ENCODE measurements at places on chromosomes 7 and 10.

DNA sequence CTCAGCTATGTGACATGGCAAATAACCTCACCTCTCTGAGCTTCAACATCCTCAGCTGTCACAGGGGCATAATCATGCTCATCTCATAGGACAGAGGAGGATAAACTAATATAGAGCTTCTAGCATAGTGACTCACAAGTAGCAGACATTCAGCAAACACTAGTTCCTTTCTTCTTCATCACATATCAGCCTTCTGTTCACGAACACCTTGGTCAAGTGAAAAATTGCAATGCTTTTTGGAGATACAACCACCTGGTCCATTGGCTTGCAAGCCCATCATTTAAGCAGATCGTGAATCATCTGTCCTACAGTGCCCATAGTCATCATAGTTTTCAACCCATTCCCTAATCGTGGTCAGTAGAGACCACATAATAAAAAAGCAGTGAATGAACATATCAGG, 277.9 kb upstream of the YAE1 start:
- no peak for DNase-seq

DNA sequence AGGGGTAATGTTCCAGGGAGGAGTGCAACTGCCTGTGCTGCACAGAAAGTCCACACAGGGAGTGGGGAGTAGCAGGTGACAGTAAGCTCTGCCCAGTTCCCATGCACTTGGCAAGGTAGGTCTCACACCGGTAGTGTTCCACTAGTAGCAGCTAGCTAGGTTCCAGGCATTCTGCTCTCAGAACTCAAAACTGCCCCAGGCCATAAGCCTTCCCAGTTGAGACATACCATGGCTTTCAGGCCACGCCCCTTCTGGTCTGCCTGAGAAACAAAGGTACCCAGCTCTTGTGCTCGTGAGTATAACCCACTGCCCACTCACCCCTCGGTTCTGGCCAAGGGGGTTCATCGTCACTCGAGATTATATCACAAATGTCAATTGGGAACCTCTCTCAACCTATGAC, 12.6 kb downstream of the CASP7 start:
- no peak for DNase-seq

- no peak for DNase-seq
These were observed 68.0 kb downstream of the JCAD start for GRCh38 chr10:29991382-29991781.

DNA sequence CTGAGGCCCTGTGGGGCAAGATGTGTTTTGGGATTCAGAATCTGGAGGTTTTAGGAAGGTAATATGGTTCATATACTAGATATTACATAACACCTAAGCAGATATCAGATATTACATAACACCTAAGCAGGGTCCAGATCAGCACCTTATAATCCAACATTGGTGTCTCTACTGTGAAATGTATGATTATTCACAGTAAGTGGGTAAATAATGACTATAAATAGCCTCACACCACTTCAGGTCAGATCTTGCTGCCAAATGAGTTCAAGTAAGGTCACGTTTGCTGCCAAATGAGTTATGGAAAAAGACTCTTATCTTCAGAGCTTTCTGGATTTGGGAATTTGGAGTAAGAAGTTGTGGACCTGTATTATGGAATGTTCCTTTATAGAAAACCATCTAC, 14.6 kb downstream of the ADRB1 start:
- no peak for DNase-seq

GRCh38 chr10:70549962-70550458, 52.5 kb downstream of the PRF1 start:
- DNase-seq: no peak

GRCh38 chr7:107232568-107233090, 63.8 kb downstream of the HBP1 start:
- no peak for DNase-seq

GRCh38 chr7:36961097-36961496, 236.8 kb upstream of the AOAH start:
- no peak for DNase-seq

GRCh38 chr7:110621289-110621688, 469.6 kb upstream of the LRRN3 start:
- no peak for DNase-seq

DNA sequence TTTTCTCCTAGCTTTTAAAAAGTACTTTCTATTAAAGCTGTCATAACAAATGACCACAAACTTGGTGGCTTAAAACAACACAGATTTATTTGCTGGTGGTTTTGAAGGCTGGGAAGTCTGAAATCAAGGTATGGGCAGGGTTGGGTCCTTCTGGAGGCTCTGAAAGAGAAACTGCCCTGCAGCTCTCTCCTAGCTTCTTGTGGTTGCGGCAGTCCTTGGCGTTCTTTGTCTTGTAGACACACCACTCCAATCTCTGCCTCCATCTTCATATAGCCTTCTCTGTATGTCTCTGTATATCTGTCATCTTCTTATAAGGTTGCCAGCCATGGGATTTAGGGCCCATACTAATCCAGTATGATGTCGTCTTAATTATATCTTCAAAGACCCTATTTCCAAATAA, 79.4 kb upstream of the PRR15 start:
- no peak for DNase-seq

Measured in DMS 273 treated with DMSO at 0.1 percent for 48 hours (cell line).